ENCODE measurements at places on chromosomes 2 and 18. TPM values are rescaled to one million over a fixed set of nuclear protein-coding genes. Genes with fewer than 3 reads are reported as not detected.

Gene PCARE
- not detected for total RNA-seq

Gene RAMP1
- total RNA-seq, result not detected

Gene MRPS5
- 59.7 TPM for total RNA-seq

Gene C2orf78
- not detected for total RNA-seq

Gene KCNF1
- total RNA-seq, result 0.42 TPM

Gene LIMS4
- total RNA-seq, result 35.7 TPM

Gene MOCOS
- total RNA-seq, result 0.85 TPM

Gene COPS7B
- total RNA-seq, result 42.4 TPM

Gene METTL8
- total RNA-seq, result 20.2 TPM

Gene DLX1
- total RNA-seq, result not detected

Gene VWC2L
- total RNA-seq, result not detected

Gene PTRHD1
- 41.1 TPM for total RNA-seq

Gene TLX2
- not detected for total RNA-seq

Gene TEX44
- not detected for total RNA-seq

Gene TBR1
- 0.09 TPM for total RNA-seq

Gene RESP18
- not detected for total RNA-seq

Gene RAD51AP2
- total RNA-seq, result not detected

Gene RPL37A
- total RNA-seq, result 2,952 TPM

Gene SCYGR4
- total RNA-seq, result not detected

Gene PLCL1
- total RNA-seq, result 3.4 TPM

Gene REG3A
- not detected for total RNA-seq

Gene ADCY3
- 54.4 TPM for total RNA-seq

Gene DOK1
- 14.3 TPM for total RNA-seq

All from endothelial cell of umbilical vein (primary cell).